Trophoblast cell (in vitro differentiated cells and primary cell): ENCODE measurements at places on chromosomes 4 and X.
A peak's percentile ranks its signal among the peaks of the same experiment; 100 is the strongest.

- DNase-seq = peak; percentile 8
These were observed 1.4 kb downstream of the ARHGAP24 start for GRCh38 chr4:85476381-85476780.

DNA sequence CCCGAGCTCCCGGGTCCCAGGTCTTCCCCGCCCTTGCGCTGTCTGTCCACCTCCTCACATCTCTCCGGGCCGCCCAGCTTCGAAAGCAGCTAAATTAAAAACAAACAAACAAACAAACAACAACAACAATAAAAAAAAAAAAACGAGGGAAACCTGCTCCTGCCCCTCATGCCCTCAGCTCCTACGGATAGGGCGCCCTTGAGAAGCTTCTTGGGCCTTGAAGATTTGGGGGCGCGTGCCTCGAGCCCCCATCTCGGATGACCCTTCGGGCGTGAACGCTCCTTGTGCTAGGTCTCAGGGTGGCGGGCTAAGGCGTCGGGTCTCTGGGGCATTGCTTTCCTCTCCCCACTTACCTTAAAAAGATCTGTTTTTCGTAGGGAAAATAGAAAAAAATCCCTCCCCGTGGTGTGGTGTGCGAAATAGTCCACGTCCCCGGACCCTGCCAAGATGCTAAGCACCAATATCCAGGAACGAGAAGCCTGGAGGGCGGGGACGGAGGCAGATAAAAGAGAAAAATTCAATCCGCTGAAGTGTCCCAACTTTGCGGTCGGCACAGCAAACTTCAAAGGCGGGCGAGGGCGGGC is 603 bp downstream of the NDNF start:
- DNase-seq = no peak

DNA sequence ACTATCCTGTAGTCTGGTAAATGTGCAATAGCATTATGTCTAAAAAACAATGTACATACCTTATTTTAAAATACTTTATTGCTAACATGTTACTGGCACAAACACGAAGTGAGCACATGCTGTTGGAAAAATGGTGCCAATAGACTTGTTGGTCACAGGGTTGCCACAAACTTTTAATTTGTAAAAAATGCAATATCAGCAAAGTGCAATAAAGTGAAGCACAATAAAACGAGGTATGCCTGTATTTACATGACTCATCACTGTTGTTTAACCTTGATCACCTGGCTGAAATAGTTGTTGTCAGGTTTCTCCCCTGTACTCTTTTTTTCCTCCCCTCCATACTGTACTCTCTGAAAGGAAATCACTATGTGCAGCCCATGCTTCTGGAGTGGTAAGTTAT is 56.5 kb downstream of the KLF8 start:
- DNase-seq = no peak

DNA sequence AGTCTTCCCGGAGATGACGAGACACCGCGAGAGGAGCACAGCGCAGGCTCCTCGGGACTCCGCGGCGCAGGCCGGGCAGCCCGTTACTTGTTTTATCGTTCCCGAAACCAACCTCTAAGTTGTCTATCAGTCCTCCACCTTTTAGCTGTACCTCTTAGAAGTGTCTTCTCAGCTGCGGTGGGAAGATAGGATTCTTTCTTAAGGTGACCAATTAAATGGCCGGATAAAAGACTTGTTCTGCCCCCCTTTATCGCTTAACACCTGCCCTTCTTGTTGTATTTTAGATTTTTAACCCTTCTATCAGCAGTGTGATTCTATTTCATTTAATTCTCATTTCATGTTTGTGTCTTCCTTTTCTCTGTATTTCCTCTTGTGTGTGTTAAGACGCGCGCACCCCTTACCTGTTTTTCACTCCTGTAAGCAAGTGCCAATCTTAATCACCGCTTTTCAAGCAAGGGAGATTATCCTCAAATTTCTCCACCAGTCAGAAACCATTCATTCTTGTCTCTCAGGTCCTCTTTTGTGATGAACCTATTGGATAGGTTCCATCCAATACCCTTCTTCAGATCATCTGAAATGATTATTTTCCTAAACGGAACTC is at the start of gene SLC9B2:
Gene SLC9B2, minus strand, starts transcription at position 15 of the 601 bp plus-strand sequence. CDS start 9,211 bp downstream, outside the sequence.
- DNase-seq = no peak

GRCh38 chr4:137430171-137430570 is 102.1 kb downstream of the PCDH18 start:
- no peak for DNase-seq

DNA sequence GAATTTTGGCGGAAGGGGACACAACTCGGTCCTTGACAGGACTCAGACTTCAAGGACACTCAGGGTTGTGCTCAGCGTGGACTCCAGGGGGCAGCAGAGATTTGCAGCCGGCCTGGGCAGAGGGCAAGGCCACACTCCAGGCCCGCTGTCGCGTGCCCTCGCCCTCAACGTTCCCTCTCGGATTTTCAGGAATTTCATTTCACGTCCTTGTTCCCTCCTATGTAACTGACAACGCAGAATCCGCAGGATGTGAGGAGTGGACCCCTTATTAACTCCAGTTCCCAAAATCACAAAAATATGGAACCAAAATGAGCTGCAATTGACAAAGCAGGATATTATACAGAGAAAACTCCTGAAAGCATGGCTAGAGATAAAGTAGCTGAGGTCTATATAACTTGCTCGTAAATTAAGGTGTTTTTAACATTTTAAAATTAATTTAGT is 21.0 kb upstream of the DCTD start:
- peak; percentile 58 for DNase-seq

- peak; percentile 39 for DNase-seq
These were observed 45.8 kb downstream of the SLC39A8 start for GRCh38 chr4:102299354-102300107.

DNA sequence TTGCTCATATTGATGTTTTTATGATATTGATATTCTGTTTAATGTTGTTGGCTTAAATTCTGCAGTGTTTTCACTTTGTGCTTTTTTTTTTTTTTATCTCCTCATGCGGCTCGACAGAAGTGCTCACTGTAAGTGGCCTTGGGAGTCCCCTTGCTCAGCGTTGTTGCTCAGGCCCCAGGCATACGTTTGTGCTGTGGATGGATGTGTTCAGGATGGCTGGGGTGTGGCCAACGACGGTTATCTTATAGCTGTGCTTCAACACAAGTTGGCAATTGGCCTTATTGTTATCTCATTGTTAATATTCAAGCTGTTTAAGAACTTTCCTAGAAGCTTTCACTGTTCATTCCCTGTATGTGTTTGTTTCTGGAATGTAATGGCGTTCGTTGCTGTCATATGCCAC is 36.4 kb upstream of the CLCN4 start:
- DNase-seq = no peak

GRCh38 chr4:168574581-168575295 is 77.9 kb downstream of the PALLD start:
- no peak for DNase-seq

DNA sequence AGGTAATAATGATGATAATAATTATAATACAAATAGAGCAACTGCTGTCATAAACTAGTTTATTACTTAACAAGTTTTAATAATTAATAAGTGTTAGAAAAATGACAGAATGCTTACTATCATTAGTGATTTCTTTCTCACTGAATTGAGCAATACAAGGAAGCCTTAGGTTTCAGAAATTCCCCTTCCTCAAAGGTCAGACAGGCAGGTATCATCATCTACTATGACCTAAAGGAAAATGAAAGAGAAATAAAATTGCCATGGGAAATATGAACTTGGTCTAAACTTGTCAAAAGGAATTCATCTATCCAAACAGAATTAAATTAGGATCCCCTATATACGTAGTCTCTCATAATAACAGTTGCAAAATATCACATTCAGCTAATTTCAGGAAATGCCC is 56.3 kb upstream of the SLC7A11 start:
- DNase-seq = no peak

- no peak for DNase-seq
These were observed 22.2 kb downstream of the CLCN4 start for GRCh38 chrX:10178866-10179463.

DNA sequence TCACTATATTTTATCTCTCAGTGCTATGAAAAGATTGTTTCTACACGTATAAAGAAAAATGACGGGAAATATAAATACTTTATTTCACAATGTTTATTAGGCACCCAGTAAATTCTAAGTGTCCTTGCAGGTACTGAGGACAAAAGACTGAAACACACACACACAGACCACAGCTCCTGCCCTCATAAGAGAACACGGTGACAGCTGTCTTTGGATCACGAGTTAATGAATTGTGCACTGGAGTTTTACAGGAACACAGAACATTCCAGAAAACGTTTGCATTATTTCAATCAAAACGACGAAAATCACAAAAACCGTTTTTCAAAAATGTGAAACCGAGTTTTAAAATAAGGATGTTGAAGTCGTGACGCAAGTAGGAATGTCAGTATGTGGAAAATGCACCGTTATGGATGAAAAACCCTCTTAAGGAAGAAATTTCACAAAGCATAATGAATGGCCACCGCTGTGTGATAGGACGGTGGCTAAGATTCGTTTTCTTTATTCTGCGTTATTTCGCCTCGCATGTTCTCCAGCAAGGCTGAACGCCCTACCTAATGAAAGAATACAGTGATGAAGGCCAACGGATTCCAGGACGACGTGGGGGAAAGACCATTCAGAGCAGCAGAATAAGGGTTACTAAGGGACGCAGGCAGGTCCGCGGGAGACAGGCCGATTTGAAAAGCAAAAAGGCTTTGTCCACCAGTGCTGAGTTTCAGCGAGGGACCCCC is 24.2 kb downstream of the FAM156A start:
- no peak for DNase-seq

- DNase-seq = no peak
These were observed 7.8 kb upstream of the HAUS3 start for GRCh38 chr4:2249526-2250356.

DNA sequence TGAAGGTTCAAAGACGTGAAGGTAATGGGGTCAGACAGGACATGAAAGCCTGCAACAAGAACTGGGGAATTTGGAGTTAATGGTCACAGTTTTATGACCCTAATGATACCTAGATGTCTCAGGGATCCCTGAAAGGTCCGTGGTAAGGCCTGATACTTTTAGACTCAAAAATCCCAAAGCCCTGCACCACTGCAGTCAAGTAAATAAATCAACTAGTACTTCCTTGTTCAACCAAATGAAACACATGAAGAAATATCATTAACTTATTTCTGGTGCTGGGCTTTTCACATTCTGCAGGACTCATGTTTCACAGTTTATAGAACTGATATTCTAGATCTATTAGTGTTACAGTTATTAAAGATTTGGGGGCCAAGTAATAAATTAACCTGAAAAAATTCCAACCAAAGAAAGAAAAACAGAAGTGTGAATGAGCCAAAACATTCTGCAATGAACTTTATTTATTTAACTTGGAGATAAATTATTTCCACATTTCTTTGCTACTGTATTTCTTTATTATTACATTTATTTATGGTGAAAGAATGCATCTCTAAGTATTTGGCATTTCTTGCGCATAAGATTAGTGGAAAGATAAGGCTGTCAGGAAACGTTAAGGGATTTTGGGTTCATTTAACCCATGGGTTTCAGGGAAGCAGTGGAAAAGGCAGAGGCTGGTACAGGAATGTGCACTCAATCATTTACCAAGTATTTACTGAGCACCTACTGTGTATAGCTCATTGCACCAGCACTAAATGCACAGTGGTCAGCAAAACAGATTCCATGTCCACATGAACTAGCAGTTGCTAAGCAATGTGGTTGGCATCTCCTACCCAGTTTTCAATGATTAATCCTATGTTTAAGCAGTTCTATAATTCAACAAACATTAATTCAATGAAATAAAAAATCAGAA is 8.7 kb downstream of the WDFY3 start:
- DNase-seq = no peak

DNA sequence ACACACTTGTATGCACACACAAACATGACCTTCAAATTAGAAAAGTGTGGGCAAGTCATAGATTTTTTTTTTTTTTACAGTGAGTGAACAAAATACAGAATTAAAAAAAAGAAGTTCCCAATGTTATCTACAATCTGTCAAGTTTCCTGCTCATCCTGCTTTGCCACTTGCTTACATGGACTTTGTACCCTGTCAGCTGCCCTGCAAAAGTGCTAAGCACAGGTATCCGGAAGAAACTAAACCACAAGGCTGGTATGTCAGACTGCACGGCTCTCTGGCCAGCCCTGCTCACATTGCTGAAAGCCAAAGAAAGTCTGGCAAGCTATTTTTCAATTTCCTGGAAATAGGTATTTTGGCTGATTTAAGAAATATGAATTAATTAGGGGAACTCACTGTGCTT is 38.9 kb upstream of the BCLAF3 start:
- no peak for DNase-seq

GRCh38 chrX:113741744-113742143 is 842.1 kb upstream of the HTR2C start:
- peak; percentile 64 for DNase-seq

- no peak for DNase-seq
These were observed 184.3 kb downstream of the HS6ST2 start for GRCh38 chrX:132774010-132774714.

- no peak for DNase-seq
These were observed 41.0 kb upstream of the UCP1 start for GRCh38 chr4:140609548-140610425.
